ENCODE measurements at places on chromosomes 1 and 21. TPM values are rescaled to one million over a fixed set of nuclear protein-coding genes. Genes with fewer than 3 reads are reported as not detected.
A peak's percentile ranks its signal among the peaks of the same experiment; 100 is the strongest.

GRCh38 chr1:204979891-204980649 is 62.9 kb upstream of the CNTN2 start:
- no peak for DNase-seq

- no peak for DNase-seq
Observed at GRCh38 chr1:64598100-64598571, 128.2 kb downstream of the CACHD1 start.

DNA sequence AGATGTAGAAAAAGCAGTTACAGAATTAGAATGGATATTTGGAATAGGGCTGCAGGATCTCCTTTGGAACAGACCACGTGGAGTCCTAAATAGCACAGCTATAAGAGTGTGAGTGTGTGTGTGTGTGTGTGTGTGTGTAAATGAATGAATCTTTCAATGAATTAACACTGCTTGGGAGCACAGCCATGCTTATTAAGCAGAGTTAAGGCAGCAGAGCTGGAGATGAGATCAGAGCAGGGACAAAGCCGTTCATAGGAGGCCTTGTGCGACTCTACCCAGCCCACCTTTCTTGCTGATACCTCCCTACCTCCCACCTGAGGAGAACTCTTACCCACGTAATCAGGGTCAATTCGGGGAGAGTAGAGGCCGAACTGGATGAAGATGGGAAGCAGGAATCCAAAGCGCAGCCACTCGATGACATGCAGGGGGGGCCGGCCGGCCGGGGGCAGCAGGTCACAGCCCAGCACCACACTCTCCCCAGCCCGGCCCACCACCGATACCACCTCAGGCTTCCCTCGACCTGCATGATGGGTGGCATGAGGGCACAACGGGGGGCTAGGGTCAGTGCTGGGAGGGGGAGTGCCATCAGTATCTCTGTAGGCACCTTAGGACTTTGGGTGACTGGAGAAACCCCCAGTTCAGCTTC is 2.7 kb downstream of the IGSF9 start:
- DNase-seq, result no peak

DNA sequence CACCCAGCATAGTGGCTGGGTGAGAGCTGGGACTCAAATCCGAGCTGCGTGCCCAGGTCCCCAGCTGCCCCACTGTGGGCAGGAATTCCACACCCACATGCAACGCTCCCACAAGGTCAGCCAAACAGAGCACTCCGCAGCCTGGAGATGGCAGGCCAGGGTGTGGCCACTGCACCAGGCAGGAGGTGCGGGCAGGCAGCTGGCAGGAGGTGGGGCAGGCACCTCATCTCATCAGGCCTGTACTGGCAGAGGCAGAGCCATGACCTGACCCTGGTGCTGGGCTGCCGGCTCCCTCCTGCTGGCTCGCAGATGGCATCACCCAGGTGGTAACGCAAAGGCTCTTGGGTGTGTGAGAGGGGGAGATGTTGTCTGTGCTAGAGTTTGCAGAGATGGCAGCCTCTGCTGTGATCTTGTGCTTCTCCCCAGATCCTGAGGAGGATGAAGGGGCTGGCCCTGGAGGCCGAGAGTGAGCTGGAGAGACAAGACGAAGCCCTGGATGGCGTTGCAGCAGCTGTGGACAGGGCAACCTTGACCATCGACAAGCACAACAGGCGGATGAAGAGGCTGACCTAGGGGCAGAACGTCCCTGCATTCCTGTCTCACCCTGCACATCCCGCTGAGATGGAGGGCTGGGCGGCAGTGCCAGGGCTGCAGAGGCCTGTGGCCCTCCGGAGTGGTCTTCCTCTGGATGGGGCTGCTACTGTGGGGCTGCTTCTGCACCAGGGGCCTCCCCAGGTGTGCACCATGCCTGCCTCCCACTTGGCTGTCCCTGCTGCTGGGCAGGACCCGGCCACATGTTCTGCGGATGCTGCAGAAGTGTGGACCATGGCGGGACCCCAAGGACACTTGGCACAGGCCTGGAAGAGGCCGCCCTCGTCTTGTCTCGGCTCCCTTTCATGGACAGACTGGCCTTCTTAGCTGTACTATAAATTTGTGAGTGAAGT is 35.1 kb upstream of the PRSS38 start:
- DNase-seq, result peak; percentile 30

GRCh38 chr1:214123061-214123784 is 135.4 kb downstream of the PROX1 start:
- DNase-seq, result no peak

- no peak for DNase-seq
Observed at GRCh38 chr1:246283771-246284410, 223.2 kb downstream of the SMYD3 start.

- no peak for DNase-seq
Observed at GRCh38 chr1:161333166-161333565, 19.0 kb downstream of the SDHC start.

DNA sequence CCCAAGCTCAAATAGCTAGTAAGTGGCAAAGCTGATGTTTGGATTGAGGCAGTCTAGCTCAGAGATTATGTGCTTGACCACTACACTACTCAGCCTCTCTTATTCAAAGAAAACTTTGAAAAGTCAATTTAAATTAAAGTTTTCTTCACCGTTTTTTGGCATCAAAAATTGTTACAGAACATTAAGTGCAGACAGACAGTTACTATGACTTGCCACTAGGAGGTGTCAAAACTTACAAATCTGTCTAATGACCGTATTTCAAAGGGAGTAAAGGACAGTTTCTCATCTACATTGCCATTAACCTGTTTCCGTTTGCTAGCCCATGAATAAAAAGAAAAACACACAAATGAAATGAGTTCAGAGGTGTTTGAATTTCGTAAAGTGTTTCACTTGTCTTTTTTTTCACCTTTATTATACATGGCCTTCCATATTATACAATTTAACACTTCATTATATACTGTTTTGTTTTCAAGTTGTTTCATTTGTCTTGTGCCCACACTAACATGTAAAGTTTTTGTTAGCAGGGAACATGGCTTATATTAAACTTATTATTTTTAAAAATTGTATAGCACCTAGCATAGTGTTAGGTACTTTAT is 57.4 kb upstream of the MTF2 start:
- DNase-seq, result no peak

GRCh38 chr1:51482881-51483280 is 36.2 kb downstream of the EPS15 start:
- DNase-seq, result no peak

GRCh38 chr21:45990049-45990711 is 8.6 kb downstream of the COL6A1 start:
- DNase-seq, result peak; percentile 14

GRCh38 chr1:241336335-241336734 is 20.7 kb downstream of the RGS7 start:
- DNase-seq, result no peak

- no peak for DNase-seq
Observed at GRCh38 chr21:38992737-38993136, 187.0 kb downstream of the ETS2 start.

GRCh38 chr1:116820369-116820768 is 66.1 kb downstream of the CD2 start:
- peak; percentile 16 for DNase-seq

GRCh38 chr1:107810291-107810951 is 154.6 kb downstream of the VAV3 start:
- DNase-seq, result no peak

DNA sequence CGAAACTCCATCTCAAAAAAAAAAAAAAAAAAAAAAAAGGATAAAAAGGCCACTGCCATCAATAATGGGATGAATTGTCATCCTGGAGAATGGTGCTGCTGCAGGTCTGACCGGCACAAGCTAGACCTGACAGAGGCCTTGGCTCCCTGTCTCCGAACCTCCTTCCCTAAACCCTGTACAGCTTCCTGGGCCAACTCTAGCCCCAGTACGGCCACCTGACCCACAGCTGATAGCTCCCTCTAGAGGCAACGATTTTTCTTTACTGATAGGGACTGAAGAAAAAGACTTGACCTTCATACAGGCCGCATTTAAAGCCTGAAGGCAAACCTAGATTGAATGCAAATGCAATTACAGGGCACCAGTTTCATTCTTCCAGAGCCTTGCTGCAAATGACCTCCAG is 30.7 kb downstream of the NOL9 start:
- DNase-seq, result peak; percentile 53

GRCh38 chr1:205344066-205344928 is 12.4 kb downstream of the KLHDC8A start:
- peak; percentile 54 for DNase-seq

DNA sequence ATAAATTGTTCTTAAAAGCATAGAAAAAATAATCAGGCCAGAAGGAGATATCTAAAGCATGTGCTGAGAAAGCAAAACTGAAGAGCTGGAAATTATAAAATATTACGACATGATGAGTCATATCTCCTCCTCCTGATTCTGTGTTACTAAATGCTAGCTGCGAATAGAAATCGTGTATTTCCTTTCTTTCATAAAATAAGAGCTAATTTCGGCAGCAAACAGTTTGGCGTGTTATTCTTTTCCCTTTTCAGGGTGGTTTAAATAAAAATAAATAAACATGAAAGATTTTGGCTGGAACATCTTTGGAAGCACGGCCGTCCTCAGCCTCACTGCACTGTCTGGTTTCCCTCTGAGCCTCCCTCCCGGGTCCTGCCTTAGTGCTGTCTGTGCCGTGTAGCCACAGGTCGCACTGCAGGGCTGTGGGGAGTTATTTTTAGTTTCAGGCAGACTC is 56.0 kb downstream of the ADARB1 start:
- DNase-seq, result no peak

GRCh38 chr21:38952890-38953289 is 147.2 kb downstream of the ETS2 start:
- no peak for DNase-seq

DNA sequence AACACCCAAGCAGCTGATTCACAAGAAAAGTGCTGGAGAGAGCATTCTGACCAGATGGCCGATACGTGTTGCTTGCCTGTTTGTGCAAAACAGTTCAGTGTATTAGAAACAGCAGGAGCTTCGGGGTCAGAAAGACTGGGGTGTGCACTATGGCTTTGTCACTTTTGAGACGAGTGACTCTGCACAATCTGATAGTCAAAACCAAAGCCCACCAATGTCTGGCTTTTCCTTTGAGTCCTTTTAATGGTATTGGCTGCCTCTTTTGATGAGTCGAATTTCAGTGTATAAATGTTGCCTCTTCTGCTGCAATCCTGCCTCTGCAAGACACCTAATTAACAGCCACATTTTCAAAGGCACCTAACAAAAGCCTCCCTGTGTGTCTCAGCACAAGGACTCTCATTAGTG is 444.6 kb downstream of the AJAP1 start:
- no peak for DNase-seq

WDR64 gene
- not detected for total RNA-seq

ZP4 gene
- total RNA-seq, result not detected

LCE6A gene
- not detected for total RNA-seq

ETV3L gene
- total RNA-seq, result not detected

TLR5 gene
- 3.1 TPM for total RNA-seq

ALPL gene
- total RNA-seq, result 1.5 TPM

DCST1 gene
- total RNA-seq, result 0.34 TPM

IGSF21 gene
- 0.52 TPM for total RNA-seq

SLAMF6 gene
- total RNA-seq, result 0.14 TPM

KLF18 gene
- total RNA-seq, result not detected

SLC44A5 gene
- 2.2 TPM for total RNA-seq

TNNT2 gene
- 26.6 TPM for total RNA-seq

CFHR4 gene
- not detected for total RNA-seq

TDRD5 gene
- not detected for total RNA-seq

MMEL1 gene
- not detected for total RNA-seq

Measured in psoas muscle (tissue), 8 donors.